ENCODE measurements at places on chromosomes 1 and 21. TPM values are rescaled to one million over a fixed set of nuclear protein-coding genes. Genes with fewer than 3 reads are reported as not detected.

AMY1C gene
- not detected for total RNA-seq

HHIPL2 gene
- 0.66 TPM for total RNA-seq

ATAD3C gene
- 0.39 TPM for total RNA-seq

LYPD8 gene
- total RNA-seq, result not detected

RNU1-1 gene
- 1,866 TPM for total RNA-seq

Data from A673 (cell line).